ENCODE measurements at places on chromosomes 13 and 19. TPM values are rescaled to one million over a fixed set of nuclear protein-coding genes. Genes with fewer than 3 reads are reported as not detected.
A peak's percentile ranks its signal among the peaks of the same experiment; 100 is the strongest.

- no peak for DNase-seq
Measured at GRCh38 chr19:13138916-13139198, 11.3 kb downstream of the STX10 start.

OSCAR gene
- total RNA-seq = 0.22 TPM

- DNase-seq = peak; percentile 85
Measured at GRCh38 chr19:45187421-45188100, 9.0 kb downstream of the BLOC1S3 start.

SCN1B gene
- total RNA-seq = 0.54 TPM

DNA sequence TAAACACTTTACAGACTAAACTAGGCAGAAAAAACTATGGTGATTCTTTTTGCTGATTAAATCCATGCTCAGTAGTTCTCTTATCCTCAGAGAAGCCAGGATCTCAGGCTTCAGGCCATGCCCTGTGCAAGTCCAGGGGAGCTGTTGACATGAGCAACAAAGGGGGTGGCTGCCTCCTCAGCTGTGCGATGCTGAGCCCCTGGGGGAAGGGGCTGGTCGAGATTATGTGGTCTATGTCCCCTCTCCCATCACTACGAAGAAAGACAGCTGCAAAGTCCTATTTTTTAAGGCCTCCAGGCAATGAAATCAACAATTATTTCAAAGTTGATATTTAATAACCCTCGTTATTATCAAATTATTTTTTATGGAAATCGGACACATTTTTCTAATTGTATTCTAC is 37.0 kb downstream of the IRS2 start:
- DNase-seq = no peak

DNA sequence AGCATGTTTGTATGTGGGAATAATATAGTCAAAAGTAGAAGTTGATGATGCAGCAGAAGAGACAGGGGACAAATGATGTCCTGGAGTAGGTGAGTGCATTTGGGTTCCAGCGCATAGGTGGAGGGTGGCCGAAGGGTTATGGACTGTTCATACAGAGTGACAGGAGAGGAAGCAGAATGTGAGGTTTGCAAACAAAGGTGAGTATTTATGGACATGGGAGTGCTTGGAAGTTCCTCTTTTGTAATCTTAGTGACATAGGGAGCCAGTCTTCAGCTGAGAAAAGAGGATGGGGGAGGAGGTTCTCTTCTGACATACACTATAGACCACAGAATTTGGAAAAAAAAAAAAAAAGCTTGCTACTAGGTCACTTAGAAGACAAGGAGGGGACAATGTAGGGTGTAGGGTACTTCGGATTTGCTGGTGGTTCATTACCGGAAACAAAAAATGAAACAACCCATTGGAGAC is 331.6 kb downstream of the DLEU7 start:
- DNase-seq = peak; percentile 93

GRCh38 chr19:30896554-30896953 is 452.7 kb downstream of the TSHZ3 start:
- no peak for DNase-seq

GRCh38 chr19:53365899-53366493 is 491 bp downstream of the ZNF525 start:
- DNase-seq = peak; percentile 74

All from Karpas-422 (cell line).